Activated CD4-positive, alpha-beta T cell treated with anti-CD3 and anti-CD28 coated beads, Interleukin-2, Interleukin-4, amounts not matched to agents 100 ng/mL and 50 ng/mL, durations not matched to agents 16 hours and 8 hours (primary cell): ENCODE measurements at places on chromosomes 1 and 21.

GRCh38 chr1:85137660-85138059, 63.2 kb downstream of the SYDE2 start:
- DNase-seq, result no peak

GRCh38 chr1:54934869-54935268, 45.6 kb upstream of the TMEM61 start:
- DNase-seq, result no peak

DNA sequence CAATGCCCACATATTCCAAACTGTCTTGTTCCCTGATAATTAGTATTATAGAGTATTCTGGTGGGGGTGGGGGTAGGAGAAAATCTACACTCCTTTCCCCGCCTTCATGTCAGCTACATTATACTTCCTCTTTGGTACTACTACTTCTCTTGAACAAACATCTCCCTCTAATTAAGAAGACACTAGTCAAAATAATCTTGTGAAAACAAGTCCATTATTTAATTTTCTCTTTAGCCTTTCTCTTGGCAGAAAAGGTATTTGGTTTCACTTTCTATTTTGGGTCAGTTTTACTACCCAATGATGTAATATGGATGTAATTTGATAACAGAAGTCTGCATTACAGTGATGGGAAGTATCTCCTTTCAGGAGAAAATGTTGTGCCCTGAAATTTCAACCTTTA, 22.5 kb downstream of the NTMT2 start:
- no peak for DNase-seq

GRCh38 chr21:17925000-17925610, 105.9 kb upstream of the C21orf91 start:
- peak; percentile 76 for DNase-seq

DNA sequence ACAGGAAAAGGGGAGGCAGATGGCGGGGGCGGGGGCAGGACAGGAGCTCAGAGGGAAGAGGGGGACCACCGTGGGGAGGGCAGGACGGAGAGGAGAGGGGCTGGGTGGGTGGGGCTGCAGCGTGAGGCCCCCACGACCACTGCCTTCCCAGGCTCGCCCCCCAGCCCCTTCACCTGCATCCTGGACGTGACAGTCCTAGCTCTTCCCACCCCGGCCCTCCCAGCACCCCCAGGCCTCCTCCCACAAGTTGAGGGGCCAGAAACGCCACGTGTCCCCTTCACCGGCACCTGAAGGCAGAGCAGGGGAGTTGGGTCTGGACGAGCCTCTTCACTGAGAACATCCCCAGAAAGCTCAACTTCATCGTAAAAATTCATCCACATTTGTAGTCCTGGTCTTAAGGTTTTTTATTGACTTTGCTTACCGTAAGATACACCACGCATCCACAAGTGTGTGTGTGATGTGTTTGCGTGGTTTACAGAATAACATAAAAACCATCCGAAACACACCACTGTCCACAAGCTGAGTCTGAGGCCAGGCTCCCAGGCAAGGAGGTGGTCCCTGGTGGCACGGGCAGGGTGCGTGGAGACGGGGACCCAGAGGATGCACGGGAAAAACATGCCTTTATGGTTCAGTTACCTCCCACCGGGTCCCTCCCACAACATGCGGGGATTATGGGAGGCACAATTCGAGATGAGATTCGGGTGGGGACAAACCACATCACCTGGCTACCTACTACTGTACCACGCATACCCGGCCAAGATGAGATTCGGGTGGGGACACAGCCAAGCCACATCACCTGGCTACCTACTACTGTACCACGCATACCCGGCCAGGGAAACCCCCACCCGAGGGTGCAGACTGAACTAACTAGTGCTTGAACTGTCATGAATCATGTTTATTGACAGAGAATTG, 13.9 kb upstream of the COL18A1 start:
- DNase-seq, result no peak

- DNase-seq, result no peak
These were observed 13.9 kb downstream of the ATF3 start for GRCh38 chr1:212622467-212622866.

DNA sequence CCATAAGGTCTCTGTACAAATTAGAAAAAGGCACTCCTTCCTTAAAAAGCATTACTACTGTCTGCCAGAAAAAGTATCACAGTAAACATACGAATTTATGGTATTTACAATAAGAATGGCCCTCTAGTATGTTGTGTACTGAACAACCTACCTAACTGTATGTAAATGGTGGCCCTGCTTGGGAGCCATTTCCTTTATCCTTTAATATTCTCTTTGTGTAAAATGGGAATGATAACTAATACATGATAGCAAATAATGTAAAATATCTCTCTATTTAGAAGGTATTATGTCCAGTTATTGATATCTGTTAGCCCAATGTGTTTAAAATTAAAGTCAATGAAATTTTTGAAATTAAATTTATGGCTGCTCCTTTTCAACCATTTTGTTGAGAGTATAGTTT, 5.2 kb downstream of the DR1 start:
- DNase-seq, result no peak

- DNase-seq, result no peak
These were observed 32.5 kb downstream of the PODN start for GRCh38 chr1:53094533-53094919.

DNA sequence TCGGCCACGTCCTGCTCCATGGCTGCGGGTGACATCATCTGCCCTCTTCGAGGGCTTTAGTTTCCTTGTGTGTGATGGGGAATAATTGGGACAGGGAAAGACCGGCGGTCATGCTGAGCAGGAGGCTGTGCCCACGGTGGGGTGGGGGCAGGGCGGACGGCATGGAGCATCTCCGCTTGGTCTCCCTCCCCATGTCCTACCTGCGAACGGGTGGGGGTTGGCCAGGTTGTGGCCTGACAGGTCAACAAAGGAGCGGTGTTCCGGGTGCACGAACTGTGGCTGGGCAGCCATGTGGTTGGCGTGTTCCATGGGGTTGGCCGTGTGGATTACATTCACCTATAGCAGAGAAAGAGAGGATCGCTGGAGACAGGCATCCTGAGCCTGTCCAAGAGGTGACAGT, 80.0 kb downstream of the PIK3CD start:
- DNase-seq, result no peak
